ENCODE measurements at places on chromosomes 16 and 17. TPM values are rescaled to one million over a fixed set of nuclear protein-coding genes. Genes with fewer than 3 reads are reported as not detected.

The CHST5 gene
- total RNA-seq = 5.8 TPM

- H3K4me3 ChIP-seq = no peak overlapping the region
Observed at GRCh38 chr16:785563-786535, 2.3 kb downstream of the RPUSD1 start.

- H3K36me3 ChIP-seq = peaks cover 14% of the 10 kb centered on the region
- DNase-seq = no peak
Observed at GRCh38 chr16:53152329-53152728, 97.5 kb downstream of the CHD9 start.

The OTOP3 gene
- total RNA-seq = not detected

The HSD11B2 gene
- total RNA-seq = 476 TPM

The CORO6 gene
- total RNA-seq = 13.9 TPM

The B4GALNT2 gene
- 11.2 TPM for total RNA-seq

DNA sequence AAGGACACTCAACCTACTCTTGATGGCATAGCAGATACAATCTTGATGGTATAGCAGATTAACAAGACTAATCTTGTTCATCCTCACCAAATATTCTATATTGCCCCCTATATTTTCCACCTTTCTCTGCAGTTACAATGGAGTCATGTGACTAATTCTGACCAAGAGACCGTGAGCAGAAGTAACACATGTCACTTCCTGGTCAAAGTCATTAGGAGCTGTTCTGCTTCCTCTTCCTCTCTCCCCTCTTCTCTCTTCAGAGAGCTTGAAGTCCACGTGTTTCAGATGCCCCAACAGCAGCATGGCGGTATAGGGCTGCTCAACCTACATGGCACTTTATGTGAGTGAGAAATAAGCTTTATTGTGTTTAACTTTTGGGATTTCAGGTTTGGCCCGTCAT is 55.3 kb upstream of the ERCC4 start:
- no peak overlapping the region for H3K27ac ChIP-seq
- H3K4me1 ChIP-seq = no peaks in the 10 kb centered on the region
- H3K4me3 ChIP-seq = no peak overlapping the region
- H3K27me3 ChIP-seq = no peaks in the 10 kb centered on the region

Data from Peyer's patch (tissue), 4 donors.